ENCODE measurements at places on chromosomes 7 and 10. TPM values are rescaled to one million over a fixed set of nuclear protein-coding genes. Genes with fewer than 3 reads are reported as not detected.

GRCh38 chr10:100715445-100716385, 29.7 kb upstream of the PAX2 start:
- DNase-seq: no peak

DNA sequence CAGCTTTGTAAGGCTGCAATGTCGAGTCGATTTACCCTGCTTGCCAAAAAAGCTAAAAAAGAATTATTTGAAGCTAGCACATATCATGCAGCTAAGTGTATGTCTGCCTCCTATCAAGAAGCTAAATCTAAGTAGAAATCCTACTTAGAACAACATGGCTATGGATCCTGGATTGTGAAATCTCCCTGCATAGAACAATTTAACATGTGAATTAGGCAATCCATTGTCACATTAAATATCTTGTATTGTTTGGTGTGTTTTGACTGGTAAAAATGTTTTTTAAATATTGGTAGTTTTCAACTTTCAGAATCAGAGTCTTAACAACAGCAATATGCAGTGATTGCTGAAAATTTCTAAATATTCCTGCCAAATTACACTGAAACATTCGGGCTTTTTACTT, 73.3 kb downstream of the SKIDA1 start:
- DNase-seq: no peak

DNA sequence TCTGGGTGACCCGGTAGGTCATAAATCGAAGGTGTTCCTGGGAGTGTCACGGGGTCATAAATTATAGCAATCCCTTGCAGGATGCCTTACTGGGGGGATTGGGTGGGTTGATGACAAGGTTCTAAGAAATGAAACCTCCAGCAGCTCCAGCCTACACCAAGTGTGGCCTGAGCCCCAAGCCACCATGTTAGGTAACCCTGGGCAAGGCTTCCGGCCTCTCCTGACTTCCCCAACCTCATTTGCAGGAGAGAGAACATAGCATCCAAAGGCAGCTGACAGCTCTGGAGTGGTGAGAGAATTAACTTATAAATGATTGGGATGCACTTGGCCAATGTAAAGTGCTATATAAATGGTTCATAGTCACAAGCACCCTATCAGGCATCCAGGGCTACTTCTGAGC, 52.8 kb upstream of the TMEM273 start:
- no peak for DNase-seq

GRCh38 chr7:22589641-22590201, 89.7 kb upstream of the STEAP1B start:
- DNase-seq: no peak

Gene C7orf33
- polyA plus RNA-seq: not detected

DNA sequence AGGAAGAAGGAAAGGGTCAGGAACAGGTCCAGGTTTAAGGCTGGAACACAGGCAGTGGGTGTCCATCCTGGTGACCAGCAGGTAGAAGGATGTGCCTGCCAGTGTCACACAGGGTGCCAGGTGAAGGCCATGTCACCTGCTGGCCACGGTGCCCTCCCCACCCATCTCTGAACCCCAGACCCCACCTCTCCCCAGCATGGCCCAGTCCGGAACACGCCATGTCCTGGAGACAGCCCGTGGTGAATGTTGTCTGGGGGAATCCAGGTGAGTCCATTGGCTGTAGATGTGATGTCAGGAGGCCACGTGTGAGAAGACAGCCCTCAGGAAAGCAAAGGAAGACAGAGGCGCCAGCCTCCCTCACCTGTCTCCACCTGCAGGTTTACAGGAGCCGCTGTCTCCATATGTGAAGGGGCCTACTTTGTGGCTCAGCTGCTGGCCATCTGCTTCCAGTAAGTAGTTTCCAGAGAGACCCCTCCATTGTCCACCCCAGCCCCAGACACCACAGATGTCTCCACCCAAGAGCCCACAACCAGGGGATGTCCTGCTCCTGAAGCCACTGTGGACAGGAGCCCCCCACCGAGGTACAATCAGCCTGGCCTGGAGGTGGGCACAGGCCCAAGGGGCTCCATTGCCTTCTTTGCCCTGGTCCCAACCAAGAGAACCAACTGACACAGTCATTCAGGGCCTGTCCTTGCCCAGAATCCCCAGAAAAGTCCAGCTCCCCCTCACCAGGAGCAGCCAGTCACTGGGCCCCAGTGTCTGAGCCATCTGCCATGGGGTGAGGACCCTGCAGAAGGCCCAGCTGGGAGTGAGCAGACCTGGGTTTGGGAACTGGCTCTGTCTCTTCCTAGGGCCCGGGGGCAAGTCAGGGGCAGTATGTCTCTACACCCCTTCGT, 20.7 kb downstream of the TMEM72 start:
- DNase-seq: no peak

Gene PLCE1
- 34.6 TPM for polyA plus RNA-seq

- DNase-seq: peak; percentile 20
Observed at GRCh38 chr10:92291921-92292845, 1.2 kb downstream of the MARCHF5 start.

DNA sequence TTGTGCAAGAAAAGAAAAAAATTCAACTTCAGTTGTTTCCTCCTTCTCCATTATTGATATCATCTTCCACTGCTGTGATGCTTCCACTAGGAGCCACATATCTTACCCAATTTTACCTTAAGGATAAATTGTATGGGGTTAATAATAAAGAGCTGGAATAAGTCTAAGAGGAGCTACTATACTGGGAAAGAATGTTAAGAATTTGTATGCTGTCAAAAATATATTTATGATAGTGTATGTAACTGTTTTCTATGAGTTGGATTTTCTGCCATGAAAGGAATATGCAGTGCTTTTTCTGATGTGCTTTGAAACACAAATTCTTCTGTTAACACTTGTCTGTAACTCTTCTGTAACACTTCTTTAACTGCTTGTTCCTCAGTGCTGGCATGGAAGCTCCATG, 219.1 kb downstream of the VTI1A start:
- DNase-seq: no peak

DNA sequence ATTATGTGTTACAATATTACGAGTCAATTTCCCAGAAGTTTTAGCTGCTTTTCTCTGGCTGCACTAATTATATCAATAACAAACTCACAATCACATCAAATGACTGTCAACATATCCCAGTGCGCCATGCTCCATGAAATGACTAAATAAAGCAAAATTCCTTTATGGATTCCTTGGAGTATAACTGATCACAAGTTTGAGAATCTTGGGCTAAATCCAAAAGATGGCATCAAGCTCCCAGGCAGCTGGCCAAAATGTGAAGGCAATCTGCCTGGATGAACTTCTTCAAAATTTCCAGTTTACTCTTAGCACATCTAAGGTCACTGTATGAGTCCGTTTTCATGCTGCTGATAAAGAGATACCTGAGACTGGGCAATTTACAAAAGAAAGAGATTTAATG, 210.8 kb downstream of the CCSER2 start:
- DNase-seq: no peak

- DNase-seq: peak; percentile 78
Observed at GRCh38 chr10:100653957-100654781, 91.2 kb upstream of the PAX2 start.

DNA sequence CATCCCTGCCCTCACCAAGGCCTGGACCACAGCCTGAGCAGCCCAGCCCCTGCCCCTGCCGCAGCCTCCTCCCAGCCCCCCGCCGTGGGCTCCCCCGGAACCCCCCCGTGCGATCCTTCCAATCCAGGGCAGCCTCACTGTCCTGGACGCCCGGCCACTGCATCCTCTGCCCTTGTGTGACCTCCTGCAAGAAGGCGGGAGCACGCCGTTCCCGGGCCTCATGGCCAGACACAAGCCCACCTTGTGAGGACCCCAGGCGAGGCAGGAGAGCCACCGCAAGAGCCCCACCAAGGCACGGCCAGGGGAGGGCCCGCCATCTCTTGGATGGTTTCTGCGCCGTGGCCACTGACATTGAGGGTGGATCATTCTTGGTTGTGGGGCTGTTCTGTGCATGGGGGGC, 7.8 kb upstream of the LFNG start:
- DNase-seq: no peak

DNA sequence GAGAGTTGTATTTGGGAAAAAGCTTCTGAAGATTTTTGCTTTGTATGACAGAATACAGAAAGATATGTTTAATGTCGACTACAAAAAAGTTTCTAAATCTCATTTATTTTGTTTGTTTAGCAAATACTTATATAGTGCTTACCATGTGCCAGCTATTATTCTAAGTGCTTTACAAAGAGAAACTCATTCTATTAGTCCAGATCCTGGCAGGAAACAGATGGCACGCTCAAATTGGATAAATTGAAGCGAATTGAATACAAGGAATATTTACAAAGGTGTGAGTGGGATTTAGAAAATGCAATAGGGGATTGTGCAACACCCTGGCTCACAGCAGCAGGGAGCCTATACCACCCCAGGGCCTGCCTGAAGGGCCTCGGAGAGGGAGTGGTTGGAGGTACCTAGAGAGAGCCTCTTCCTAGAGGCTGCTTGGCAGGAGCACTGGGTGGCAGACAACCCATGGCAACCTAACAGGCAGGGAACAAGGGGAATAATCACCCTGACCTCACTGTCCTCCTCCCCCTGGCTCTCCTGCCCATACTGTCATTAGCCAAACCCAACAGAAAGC, 27.6 kb upstream of the FAM204A start:
- DNase-seq: no peak

Gene POLR2J2
- 1.6 TPM for polyA plus RNA-seq

Gene AOAH
- 2.5 TPM for polyA plus RNA-seq

Gene AKAP9
- polyA plus RNA-seq: 87.1 TPM

DNA sequence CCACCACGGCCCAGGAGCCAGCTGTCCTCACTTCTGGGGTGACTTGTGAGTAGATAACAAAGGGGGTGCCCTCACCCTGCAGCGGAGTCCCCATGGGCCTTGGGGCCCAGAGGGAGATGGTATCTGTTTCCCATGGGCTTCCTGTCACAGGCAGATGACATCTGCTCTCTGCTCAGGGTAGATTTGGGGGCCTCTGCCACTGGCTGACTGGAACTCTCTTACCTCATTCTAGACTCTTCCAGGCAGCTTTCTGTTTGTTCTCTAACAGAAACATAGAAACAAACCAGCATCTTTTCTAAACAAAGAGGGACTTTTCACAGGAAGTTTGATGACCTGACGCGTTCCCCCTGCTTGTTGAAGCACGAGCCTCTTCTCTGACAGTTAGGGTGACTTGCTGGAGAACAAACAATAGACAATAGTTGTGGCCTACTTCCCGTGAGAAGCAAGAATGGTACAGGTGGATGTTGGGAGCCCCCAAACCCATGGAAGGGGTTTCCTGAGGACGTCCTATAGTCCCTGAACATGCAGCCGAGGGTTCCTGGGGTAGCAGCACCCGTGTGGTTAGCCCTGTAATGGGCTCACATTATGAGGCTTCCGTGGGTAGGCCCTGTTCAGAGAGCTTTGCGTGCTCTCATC, 61.6 kb downstream of the GRK5 start:
- DNase-seq: no peak

Data from renal cortex interstitium (tissue), 15 donors.